ENCODE measurements at places on chromosomes 4 and X.

DNA sequence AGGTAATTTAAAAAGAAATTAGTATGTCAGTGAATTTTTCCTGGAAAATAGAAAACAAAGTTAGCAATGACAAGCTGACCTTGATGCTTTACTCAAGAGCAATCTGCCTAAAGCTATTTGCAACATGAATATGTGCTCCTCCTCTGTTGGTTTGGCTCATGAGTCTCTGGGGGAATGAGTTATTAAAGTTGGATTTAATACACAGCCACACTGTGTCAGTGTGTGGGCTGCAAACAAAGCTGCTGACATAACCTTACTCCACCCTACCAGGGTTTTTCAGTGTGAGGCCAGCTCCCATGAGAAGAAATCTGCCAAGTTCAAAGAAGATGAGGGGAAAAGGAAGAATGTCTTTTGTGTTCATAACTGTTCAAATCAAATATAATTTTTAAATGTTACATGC, 280.5 kb downstream of the TLL1 start:
- DNase-seq: no peak

GRCh38 chrX:49627086-49627777, 28.4 kb downstream of the GAGE1 start:
- no peak for DNase-seq

DNA sequence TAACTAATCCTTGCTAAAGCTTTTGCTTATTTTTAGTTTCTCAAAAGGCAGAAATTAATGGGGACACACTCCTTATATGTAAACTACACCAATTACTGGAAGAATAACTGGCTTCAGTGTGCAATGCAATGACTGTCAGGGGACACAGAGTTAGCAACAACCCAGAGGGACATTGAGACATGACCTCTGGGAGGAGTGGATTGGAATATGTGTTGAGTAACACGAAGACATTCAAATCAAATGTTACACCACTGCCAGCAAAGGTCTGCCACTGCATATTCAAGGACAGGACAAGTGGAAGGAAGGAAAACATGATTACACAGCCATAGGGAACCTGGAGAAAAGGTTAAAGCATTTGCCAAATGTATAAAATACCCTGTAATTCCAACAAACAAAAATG, 240.1 kb upstream of the FSTL5 start:
- DNase-seq: no peak

DNA sequence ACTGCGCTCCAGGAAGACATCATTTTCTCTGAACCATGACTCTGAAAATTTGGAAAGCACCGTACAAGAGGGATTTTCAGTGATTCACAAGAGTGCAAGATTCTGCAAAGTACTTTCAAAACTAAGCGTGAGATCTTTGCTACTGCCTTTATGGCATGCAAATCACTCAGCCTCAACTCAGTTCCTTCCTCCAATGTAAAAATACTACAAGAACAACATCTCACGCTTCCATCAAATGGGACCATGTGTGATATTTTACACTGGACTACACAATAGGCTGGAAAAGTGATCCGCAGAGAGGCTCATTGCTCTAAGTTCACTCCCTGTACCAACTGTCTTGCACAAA, 674 bp upstream of the IL15 start:
- DNase-seq: no peak

GRCh38 chrX:108511721-108512120, 72.1 kb downstream of the COL4A5 start:
- no peak for DNase-seq

- peak; percentile 59 for DNase-seq
Observed at GRCh38 chr4:165325732-165326512, 1.5 kb upstream of the MSMO1 start.

DNA sequence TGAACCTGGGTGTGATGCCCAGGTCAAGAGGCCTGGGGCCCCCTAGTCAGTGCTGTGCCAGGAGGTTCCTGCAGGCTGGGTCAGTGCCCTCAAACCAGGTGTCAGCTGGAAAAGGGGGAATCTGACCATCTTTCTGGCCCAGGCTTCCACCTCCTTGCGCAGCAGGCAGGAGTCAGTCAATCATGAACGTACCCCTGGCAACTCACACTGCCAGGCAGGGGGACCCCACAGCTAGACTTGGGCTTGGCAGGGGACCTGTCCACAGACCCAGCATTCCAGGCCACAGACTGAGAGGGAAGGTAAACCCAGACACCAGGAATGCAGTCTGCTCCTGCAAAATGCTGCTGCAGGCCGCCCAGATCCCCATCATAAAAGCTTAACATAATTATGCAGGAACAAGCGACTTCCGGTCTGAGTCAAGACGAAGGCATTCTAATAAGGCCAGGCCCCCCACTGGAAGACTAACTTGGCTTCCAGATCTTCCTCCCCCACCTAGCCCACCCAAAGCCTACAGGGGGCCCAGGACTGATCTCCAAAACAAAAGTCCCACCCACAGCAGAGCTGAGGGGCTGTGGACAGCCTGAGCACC, 156.3 kb downstream of the BCOR start:
- DNase-seq: no peak

DNA sequence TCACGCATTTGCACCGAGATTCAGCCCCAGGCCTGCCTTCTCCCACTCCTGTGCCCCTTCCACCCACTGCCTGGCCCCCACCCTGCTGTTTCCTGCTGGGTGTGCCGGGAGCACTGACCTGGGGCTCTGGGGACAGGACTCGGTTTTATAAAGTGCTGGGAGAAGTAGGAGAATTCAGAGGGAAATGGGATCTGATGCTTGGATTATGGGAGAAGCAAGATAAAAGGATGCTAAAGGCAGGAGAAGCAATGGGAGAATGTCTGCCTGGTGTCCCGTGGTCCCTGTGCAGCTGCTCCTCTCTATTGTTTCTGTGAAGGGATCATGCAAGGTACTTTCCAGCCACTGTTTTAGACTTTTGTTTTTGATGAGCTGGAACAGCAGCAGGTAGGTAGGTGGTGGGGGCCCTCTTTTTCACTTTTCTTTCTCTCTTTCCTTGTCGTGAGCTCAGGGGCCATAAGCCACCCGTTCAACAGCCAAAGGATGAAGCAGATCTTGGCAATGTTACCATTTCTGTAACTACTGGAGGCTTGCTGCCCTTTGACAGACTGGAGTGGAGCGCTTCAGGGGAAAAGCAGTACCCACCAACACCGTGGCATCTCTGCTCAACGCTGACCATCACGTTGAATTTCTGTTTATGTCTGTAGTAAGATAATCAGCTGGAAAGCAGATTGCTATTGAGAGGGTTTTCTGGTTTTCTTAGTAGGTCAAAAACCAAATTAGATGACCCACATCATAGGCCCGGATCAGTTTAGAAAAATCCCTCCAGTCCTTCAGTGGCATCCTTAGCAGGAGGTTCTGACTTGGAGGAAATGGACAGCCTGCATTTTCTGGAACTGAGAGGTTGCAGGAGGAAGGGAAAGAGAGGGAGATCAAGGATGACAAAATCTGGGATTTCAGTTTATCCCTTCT, 63.8 kb upstream of the ENPP6 start:
- no peak for DNase-seq

- no peak for DNase-seq
Observed at GRCh38 chrX:44303119-44303518, 40.4 kb downstream of the EFHC2 start.

DNA sequence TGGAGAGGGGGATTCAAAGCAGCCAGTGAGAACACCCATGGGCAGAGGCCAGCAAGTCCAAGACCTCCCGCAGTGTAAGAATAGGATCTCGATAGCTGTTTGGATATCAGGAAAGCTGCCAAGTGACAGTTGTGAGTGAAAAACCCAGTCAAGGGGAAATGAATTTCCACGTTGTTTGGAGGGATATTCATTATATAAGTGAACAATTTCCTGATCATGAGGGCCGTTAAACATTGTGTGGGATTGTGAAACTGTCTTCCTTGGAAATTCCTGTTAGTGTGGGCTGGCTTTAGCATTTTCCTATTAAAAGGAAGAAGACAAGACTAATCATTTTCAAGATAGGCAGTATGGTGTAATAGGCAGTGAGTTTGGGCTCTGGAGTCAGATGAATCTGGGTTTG, 15.0 kb downstream of the CLDN2 start:
- no peak for DNase-seq

- DNase-seq: no peak
Observed at GRCh38 chr4:10684631-10685030, at the start of gene CLNK. TSS of gene CLNK (minus strand) at chr4:10684768. CDS start at chr4:10667869, 16,899 bp downstream.

- DNase-seq: no peak
Observed at GRCh38 chr4:154019811-154020210, 230.9 kb upstream of the SFRP2 start.

DNA sequence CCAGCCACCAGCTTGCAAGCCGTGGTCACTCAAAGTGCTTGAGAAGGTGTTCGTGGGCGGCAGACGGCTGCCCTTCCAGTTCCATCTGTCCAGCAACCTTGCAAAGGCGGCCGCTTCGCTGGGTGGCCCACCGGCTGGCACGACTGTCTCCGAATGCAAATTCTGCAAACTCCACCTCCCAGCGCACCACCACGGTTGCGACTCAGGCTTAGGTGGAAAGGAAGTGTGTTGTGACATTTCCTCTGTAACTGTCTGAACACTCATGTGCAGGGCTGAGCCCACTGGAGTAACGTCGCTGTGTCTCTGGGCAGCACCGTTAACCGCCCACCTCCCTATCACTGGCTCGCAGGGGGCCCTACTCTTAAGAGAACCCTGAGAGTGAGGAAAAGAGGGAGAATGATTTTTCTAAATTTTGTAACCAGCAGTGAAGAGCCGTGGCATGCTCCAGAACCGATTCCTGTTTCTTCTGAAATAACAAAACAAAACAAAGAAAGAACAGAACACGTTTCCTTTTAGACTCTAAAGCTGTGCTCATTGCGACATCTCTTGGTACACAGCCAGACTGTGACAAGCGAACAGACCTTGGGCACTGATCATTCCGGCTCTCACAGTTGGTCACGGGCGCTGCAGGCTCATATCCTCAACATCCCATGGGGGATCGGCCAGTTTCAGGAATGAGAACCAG, at the start of gene P2RY8:
TSS of gene P2RY8 (minus strand) at position 155 of the 685 bp plus-strand sequence. CDS start 70,627 bp downstream, outside the sequence.
- DNase-seq: peak; percentile 11

GRCh38 chr4:140612357-140612756, 43.6 kb upstream of the UCP1 start:
- DNase-seq: no peak

DNA sequence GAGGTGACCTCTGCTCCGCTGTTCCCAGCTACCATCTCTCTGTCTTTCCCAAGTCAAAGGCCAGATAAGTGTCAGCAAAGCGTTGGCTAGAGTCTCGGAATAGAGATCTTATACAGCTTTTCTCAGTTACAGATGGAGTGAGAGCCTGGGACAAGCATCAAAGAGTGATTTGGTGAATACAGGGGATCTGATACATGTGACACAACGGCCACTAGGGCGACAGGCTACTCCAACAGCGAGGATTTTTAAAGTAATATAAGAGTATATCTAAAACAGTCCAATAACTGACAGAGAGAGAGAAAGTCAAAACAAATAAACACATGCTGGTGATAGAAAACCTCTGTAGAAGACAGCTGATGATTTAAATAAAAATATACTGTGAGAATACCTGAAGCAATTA, 433.1 kb upstream of the SMIM31 start:
- no peak for DNase-seq

- no peak for DNase-seq
Observed at GRCh38 chr4:55820279-55820678, 689 bp downstream of the EXOC1L start.

- DNase-seq: no peak
Observed at GRCh38 chr4:55438314-55438713, 42.6 kb downstream of the TMEM165 start.

DNA sequence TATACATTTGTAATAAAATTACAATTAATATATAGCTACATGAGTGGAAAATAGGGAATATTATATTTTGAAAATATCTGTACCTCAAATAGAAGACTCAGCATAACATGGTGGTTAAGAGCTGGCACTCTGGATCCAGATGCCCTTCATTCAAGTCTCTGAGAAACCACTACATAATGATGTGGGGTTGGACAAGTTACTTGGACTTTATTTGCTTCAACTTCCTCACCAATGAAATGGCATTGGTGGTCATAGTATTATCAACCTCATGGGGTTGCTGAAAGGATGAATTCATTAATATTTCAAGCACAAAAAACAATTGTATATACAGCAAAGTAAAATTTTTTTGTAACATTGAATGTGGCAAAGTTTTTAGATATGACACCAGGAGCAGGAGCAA, 46.4 kb upstream of the UGT2B7 start:
- DNase-seq: no peak

GRCh38 chr4:153138736-153139135, 65.5 kb upstream of the TRIM2 start:
- no peak for DNase-seq

GRCh38 chrX:149074398-149074797, 430.7 kb downstream of the IDS start:
- no peak for DNase-seq

DNA sequence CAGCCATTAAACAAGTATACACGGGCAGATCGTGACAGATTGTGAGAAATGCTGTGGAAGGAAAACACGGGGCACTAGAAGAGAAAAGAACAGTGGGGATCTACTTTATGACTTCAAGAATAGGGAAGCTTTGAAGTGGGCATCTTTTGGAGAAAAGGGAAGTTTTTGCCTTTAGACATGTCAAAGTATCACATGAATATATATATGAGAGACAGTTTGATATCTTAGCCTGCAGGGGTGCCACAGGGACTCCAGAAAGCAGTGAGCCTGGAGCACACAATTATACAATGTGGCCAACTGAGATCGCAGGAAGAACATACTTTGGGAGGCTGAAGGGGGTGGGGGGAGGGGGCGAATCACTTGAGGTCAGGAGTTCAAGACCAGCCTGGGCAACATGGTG, 35.7 kb downstream of the RELL1 start:
- no peak for DNase-seq

DNA sequence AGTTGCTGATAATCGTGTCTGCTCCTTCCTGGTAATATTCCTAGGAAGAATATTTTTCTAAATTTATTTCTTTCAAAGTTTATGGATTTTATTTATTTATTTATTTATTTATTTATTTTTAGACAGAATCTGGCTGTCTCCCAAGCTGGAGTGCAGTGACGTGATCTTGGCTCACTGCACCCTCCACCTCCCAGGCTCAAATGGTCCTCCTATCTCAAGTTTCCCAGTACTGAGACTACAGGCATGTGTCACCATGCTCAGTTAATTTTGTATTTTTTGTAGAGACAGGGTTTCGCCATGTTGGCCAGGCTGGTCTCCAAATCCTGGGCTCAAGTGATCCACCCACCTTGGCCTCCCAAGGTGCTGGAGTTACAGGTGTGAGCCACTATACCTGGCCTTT, 48.9 kb downstream of the PDLIM5 start:
- no peak for DNase-seq

- no peak for DNase-seq
Observed at GRCh38 chr4:135201081-135201480, 999.5 kb upstream of the PABPC4L start.

GRCh38 chr4:165967486-165967885, 94.4 kb downstream of the TLL1 start:
- no peak for DNase-seq

DNA sequence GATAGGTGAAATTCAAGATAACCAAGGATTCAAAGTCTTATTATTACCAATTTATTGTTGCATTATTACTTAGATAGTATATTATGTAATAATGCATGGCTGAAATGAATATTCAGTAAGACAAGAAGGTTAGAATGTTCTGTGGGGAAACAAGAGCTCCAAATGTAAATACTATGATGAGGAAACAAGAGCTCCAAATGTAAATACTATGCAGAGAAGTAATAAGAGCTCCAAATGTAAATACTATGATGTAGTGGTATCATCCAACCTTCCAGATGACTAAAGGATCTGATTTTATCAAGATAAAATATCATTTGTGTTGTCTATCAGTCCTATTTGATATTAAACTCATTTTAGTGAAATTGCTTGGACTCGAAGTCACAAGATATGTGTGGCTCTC, 82.2 kb upstream of the PCDH18 start:
- no peak for DNase-seq
